ENCODE measurements at places on chromosomes 7 and 10.

DNA sequence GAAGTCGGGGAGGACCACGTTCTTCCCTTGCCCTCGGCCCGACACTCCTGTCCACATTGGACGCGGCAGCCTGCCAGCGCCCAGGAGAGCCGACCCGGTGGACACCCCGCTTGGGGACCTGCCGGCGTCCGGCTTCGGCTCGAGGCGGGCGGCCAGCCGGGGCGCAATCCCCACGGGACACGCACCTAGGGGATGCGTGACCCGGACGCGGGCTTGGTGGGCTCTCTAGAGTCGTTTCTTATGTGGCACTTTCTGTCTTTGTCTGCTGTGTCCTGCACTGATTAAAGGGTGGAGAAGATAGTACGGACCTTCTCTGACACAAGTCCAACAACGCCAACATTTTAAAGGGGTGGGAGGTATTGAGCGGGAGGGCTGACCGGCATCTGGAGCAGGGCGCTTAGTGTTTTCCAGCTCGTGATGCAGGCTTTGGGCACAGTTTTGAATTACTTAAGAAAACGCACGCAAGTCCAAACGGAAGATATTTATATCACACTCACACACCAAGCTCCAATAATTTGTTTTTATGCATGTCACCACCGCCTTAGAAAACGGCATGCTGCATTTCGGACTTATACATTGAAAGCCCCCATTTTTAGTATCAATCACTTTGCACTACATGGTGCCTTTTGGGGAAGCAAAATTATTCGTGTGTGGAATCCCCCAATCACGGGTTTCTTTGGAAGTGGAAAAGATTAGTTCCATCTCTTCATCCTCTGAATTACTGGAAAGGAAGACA, 3.9 kb upstream of the SPAG6 start:
- DNase-seq = no peak

DNA sequence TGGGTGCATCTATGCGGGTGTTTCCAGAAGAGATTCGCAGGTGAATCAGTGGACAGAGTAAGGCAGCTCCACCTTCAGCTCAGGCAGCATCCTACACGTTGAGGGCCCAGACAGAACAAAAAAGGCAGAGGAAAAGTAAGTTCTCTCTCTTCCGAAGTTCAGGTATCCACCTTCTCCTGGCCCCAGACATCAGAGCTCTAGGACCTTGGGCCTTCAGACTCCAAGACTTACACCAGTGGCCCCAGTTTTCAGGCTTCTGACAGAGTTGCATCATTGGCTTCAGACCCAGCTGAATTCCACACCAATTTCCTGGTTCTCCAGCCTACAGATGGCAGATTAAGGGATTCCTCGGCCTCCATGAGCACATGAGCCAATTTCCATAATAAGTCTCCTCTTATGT, 102.2 kb upstream of the GPR26 start:
- DNase-seq = no peak

GRCh38 chr10:98444314-98445006, 2.3 kb downstream of the HPS1 start:
- no peak for DNase-seq

DNA sequence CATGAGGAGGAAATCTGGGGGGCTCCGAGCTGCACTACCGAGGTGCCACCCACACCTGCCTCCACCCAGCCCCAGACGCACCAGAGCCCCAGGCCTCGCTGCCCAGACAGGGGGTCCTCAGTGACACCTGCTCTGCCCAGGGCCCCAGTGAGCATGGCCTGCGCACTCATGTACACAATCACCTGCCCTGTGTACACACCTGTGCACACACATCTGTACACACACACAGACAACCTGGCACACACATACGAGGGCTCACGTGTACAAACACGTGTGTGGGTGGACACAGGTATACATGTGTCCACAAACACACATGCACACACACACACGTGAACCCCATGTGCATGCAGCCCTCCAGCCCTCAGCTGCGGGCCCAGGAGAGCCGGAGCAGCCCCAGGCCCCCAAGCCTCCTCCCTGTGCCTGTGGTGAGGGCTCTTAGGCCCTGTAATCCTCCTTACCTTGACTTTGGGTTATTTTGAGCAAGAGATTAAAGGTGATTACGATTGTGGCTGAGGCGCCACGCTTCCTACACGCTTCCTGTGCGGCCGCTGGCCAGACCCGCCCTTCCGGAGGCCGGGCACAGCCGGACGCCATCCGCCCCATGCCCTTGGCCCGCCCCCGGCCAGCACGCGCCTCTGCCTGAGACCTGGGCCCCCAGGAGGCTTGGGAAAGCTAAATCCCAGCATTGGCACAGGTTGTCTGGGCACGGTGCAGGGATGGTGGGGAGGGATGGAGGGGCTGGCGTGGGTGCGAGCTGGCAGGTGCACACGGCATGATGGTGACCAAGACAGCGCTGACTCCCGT, 71.9 kb downstream of the ELFN1 start:
- peak; percentile 75 for DNase-seq

DNA sequence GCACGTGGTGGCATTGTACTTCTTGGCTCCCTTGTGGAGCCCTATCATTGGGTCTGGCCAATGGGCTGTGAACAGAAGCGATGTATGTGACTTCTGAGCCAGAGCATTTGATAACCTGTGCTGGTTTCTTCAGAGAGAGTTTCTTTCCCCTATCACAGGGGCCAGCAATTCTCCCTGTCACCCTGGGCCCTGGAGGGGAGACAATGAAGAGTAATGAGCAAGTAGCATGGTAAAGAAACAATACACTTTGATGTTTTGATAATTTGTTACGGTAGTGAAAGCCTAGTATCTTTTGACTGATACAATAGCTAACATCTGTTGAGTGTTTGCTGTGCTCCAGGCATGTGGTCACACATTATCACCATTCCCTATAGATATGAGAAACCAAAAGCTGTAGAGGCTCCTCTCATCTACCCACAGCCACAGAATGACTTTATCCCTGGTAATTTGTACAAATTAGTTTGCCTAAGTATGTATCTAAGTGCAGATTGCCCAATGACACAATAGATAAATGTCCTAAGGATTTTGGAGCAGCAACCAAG, 113.4 kb upstream of the SVIL start:
- no peak for DNase-seq

- no peak for DNase-seq
These were observed 155.2 kb downstream of the MBL2 start for GRCh38 chr10:52617346-52617745.

- no peak for DNase-seq
These were observed 3.3 kb upstream of the PRXL2A start for GRCh38 chr10:80405035-80405434.

GRCh38 chr10:14953424-14954000, 384 bp downstream of the DCLRE1C start:
- DNase-seq = no peak

DNA sequence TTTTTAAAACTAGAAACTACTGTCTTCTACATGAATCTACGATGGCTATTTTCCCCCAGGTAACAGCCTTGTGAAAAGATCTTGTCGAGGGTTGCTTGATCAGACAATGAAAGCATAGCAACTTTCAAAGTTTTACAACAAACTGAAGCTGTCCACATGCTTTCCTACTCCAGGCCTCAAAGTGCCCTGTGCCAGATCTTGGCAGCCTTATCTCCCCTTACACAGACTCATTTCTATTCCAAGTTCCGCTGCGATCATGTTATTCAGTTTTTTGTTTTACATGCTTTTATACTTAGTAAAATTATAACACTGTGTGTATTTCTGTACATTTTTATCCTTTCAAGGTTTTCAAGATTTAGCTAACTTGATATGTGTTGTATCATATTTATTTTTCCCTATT, 661.7 kb upstream of the SORCS1 start:
- DNase-seq = no peak

- no peak for DNase-seq
These were observed 172.4 kb downstream of the COBL start for GRCh38 chr7:51144178-51144577.

DNA sequence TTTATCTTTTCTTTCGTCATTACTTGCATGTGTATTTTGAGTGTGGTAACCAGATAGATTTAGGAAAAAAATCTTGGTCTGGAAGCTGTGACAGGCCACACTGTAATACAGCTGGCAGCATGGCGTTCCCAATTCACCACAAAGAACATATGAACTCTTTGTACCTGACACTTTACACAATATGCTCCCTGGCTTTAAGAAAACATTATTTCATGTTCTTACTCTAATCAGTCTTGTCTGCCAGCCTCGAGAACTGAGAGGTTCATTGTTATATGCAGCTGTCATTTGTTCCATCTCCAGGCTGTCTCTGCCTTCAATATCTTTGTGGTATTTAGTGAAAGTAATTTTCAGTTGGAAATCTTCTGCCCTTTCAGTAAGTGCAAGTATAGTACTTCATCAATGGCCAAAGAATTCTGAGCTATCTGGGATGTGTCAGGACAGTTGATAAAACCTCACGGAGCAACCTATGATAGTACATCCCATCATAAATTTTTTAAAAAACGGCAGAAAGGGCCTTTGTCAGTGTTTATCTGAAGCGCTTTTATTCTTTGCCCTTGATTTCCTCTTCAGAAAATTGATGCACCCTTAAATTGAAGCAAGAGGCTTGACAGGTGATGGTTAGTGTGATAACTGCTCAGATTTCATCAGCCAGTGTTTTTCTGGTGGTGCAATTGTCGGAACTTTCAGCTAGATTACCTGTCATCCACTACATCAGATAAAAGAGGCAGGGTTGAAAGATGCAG, 146.3 kb upstream of the SP8 start:
- DNase-seq = no peak

DNA sequence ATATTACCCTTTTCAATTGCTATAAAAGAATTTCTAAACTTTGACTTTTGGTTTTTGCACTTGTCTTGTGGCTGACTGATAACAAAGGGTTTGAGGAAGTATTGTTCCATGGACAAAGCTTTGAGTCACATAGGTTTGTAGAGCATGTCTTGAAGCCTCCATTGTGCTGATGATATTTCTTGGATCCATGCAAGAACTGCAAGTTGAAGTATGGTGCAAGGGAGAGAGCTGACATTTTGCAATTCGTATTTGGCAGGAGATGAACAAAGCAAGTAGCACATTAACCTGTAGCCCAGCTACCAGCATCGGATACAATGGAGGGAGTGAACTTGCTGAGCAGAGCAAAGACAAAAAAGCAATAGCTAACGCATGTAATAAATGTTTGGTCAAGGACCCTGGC, 23.4 kb downstream of the MGAM2 start:
- DNase-seq = no peak

- DNase-seq = no peak
These were observed 215.7 kb downstream of the TNS3 start for GRCh38 chr7:47366211-47366610.

GRCh38 chr10:50501924-50502452, 121.8 kb downstream of the SGMS1 start:
- DNase-seq = no peak

DNA sequence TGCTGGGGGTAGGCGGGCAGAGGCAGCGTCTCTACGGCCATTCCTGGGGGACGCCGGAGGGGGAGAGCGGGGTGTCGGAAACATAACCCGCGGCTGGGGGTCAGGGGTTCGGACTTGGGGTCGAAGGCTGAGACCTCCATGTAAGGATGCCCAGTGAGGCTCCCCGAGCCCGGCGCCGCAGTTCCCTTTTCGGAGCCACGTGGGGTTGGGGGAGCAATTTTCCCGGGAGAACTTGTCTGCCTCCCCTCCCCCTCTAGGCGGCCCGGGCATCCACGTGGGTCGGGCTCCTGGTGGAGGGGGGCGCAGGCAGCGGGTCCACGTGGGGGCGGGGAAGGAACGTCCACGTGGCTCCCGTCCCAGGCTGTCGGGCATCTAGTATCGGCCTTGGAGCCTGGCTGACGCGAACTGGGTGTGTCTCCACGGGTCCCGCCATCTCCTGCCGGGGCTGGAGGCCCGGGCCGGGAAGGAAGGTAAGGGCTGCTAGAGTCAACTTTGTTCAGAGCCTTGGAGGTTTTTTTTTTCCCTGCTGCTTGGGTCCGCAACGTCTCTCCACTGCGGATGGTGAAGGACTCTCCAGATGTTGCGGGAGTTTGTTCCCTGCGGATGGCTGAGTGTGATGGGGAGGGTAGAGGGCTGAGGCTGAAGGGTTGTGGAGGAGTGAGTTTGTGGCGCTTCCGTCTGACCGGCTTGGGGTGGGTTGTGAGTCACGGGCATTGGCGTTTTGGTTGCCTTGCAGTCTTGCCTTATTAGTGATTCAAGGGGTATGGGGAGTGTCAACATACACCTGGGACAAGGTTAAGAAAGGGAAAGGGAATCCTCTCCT, 744 bp downstream of the PPRC1 start:
- no peak for DNase-seq
